ENCODE measurements at places on chromosomes 11 and 22.

DNA sequence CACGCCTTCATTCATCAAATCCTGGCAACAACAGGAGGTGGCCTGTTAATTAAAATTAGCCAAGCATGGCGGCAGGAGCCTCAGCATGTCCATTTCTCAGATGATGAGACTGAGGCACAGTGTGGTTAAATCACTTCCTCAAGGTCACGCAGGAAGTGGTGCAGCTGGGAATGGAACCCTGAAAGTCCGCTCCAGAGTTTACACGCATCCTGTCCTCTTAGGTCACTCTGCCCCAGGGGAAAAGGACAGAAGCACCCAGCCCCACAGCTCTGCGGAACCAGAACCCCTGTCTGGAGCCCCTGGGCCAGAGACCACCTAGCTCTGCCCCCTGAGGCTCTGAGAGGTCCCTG, 19.6 kb downstream of the RPL3 start:
- DNase-seq = no peak

DNA sequence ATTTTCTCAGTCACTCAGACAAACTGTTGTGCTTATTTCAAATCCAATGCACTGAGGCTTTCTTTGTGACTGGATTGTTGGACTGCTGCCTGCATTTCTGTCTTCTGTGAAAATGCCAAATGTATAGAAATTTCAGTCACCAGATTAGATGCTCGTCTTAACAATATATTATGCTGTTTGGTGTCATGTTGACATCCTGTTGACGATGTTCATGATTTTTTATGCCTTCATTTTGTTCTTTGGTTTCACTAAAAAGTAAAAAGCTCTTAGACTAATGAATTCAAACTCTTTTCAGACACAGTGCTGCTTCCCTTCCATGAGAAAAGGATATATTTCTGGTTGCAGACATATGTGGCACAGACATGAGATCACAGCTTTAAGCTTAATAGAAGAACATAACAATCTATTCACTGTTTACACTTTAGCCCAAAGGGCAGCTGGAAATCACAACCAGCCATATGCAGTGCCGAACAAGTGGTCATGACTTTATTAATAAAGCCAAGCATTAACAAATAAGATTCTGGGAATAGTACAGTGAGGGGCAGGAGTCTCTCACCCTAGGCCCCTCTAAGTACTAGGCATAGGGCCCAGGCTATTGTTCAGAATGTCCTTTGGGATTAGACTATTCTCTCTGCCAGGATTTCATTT, 9.4 kb upstream of the SOX6 start:
- no peak for DNase-seq

DNA sequence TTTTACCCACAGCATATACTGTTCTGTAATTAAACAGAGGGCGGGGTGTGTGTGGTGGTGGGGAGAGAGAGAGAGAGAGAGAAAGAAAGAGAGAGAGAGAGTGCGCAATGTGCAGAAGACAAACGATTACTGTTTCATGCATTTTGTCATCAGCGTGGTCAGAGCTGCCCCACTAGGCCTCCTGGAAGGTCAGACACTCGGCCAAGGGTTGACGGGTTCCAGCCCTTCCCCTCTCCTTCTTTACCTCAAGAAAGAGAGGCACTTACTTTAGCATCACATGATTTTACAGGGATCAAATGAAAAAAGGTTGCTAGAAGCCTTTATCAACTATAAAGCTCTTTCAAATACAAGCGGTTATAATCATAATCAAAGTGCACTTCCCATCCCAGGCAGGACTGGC, 269.2 kb upstream of the SORL1-AS1 start:
- DNase-seq = no peak

GRCh38 chr11:103202048-103202651, 92.9 kb downstream of the DYNC2H1 start:
- peak; percentile 46 for DNase-seq

GRCh38 chr22:35205961-35206360, 51.3 kb upstream of the HMGXB4 start:
- peak; percentile 10 for DNase-seq

DNA sequence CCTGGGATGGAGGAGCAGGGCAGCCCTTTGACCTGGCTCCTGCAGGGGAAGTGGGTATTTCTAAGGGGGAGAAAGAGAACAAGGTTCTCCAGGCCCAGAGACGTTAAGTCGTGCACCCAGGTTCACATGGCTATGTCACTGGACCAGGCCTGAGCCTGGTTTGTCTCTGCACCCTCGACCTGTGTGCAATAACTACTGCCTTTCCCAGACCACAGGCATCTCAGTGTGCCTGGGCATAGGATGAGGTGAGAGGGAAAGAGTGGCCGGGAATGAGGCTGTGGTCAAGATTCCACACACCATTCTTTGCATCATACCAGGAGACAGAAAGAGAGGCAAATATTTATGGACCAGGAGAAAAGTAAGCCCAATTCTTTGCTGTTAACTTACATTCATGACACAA, 66.8 kb downstream of the PRR5L start:
- peak; percentile 48 for DNase-seq

- no peak for DNase-seq
Observed at GRCh38 chr22:24414523-24414922, 12.9 kb upstream of the ADORA2A start.

- peak; percentile 63 for DNase-seq
Observed at GRCh38 chr11:128492461-128492860, 94.9 kb downstream of the ETS1 start.

- DNase-seq = peak; percentile 100
Observed at GRCh38 chr11:14422052-14422813, 63.2 kb upstream of the RRAS2 start.

DNA sequence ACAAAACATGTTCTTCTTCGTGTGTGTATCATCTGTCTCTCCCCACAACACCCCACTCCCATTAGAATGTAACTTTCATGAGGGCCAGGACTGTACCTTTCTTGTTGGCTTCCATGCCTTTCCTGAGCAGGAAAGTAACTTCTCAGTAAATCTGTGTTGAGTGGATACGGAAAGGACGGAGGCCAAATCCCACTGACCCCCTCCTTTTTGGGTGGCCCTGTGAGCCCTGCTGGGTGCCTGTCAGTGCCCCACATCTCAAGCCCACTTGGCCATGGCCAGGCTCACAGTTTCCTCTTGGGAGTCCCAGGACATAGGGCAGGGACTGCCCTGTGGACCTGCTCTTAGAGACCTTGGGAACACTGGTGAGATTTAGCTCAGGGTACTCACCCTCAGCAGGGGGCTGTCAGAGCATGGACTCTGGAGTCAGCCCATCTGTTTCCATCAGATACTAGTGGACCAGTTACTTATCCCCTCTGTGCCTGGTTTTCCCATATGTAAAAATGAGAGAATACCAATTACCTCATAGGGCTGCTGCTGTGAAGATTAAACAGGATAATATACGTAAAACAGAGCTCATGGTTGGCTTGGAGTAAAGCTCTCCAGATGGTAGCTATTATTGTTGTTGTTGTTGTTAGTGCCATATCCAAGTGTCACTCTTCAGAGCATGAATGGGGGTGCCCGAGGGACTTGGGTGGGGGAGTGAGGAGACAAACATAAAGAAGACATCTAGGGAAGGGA, 1.0 kb upstream of the C11orf96 start:
- DNase-seq = peak; percentile 27

GRCh38 chr22:38078046-38078840, 5.7 kb downstream of the SLC16A8 start:
- no peak for DNase-seq

DNA sequence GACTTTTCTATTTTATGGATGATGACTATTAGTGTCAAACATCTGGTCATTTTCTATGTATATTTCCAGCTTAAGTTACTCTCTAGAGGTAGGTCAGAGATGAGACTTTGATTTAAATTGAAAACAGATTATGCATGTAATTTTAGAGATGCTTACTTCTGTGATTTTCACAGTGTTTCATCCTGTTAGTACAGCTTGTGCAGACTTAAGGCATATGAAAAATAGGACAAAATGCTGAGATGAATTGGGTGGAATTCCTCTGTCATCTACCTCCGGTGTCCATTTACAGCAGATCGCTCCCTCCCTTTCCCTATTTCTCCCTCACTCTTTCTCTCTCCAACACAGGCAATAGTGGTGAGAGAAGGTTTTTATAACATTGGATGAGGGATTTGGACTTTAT, 14.1 kb downstream of the JAM3 start:
- DNase-seq = peak; percentile 15

GRCh38 chr11:104999721-105000120, 23.2 kb downstream of the CASP5 start:
- DNase-seq = peak; percentile 20

GRCh38 chr11:3959903-3960265, 104.4 kb downstream of the STIM1 start:
- DNase-seq = peak; percentile 49

DNA sequence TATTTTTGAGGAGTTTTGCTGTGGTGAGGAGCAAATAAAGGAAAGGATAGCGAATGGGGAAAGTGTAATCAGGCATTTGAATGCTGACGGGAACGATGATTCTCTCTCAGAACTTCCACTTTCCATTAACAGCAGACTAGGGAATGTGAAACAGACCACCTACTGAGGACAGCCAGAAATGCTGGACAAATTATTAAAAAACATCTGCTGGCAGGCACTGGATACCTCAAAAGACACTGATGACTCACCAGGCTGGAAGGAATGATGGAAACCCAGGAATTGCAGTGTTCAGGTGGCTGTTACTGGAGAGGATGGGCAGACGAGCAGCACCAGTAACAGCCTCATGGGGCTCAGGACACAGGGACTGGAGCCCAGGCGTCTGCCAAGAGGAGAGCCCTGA, 33.4 kb downstream of the PLA2G6 start:
- peak; percentile 74 for DNase-seq

GRCh38 chr11:93484716-93485115, 58.5 kb downstream of the SMCO4 start:
- DNase-seq = peak; percentile 25
